Right lobe of liver (tissue), 6 donors: ENCODE measurements at places on chromosomes 3 and 15. TPM values are rescaled to one million over a fixed set of nuclear protein-coding genes. Genes with fewer than 3 reads are reported as not detected.

- no peaks in the 10 kb centered on the region for H3K4me1 ChIP-seq
- no peak overlapping the region for H3K4me3 ChIP-seq
- DNase-seq = no peak
- no peak overlapping the region for H3K27ac ChIP-seq
- H3K36me3 ChIP-seq = no peaks in the 10 kb centered on the region
Measured at GRCh38 chr15:46365572-46365971, 730.7 kb downstream of the SQOR start.

DNA sequence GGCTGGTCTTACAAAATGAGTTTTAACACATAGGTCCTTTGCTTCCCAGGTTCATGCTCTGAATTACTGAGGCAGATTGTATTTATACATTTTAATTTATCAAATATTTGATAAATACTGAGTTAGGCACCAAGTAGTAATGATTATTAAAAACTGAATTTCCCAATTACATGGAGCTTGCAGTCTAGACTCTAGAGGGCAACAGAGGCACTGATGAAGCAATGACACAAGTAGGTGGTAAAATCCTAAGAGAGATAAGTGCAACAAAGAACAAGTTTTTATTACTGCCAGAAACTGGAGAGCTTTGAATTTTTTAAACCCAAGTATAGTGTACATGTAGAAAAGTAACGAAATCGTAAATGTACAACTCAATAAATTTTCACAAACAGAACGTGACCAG, 406.2 kb upstream of the RARB start:
- H3K4me1 ChIP-seq = no peaks in the 10 kb centered on the region
- H3K27ac ChIP-seq = no peak overlapping the region
- no peak overlapping the region for H3K4me3 ChIP-seq
- H3K27me3 ChIP-seq = no peaks in the 10 kb centered on the region
- no peaks in the 10 kb centered on the region for H3K36me3 ChIP-seq
- DNase-seq = no peak

TRPM1 gene
- not detected for total RNA-seq

DNA sequence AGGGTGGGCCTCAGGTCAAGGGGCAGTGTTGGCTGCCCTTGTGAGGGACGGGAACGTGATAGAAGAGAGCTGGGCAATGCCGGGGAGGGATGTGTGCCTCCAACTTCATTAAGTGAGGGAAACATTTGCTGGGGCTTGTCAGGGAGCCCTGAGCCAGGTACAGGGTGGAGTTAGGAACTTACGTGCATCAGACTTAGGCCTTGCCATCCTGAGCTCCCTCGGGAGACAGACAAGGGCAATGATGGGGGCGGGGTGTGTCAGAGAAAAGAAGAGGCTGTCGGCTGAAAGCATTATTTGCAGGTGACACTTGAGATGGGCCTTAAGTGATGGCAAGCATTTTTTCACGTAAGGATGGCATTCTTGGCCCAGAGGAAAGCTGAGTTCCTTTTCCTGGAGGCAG, 1.6 kb downstream of the FAM131A start:
- H3K4me1 ChIP-seq = no peaks in the 10 kb centered on the region
- no peak for DNase-seq
- H3K36me3 ChIP-seq = peaks cover 4% of the 10 kb centered on the region

- H3K4me3 ChIP-seq = no peak overlapping the region
- H3K4me1 ChIP-seq = no peaks in the 10 kb centered on the region
Measured at GRCh38 chr3:48233542-48233941, 7.4 kb upstream of the ZNF589 start.

DNA sequence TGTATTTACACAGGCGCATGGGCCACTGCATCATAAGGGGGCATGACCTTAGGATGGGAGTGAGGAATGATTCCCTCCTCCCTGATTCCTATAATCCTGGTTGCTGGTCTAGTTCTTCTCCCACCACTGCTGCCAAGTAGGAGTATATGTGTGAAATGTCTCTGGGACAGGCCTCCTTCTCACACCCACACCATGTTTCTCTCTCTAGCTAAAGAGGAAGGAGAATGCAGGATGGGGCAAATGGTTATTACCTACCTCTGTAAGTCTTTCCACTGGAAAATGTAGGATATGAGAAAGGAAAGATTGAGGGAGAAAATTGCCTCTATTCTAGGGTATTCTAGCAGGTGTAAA, 159.2 kb downstream of the THSD4 start:
- no peaks in the 10 kb centered on the region for H3K36me3 ChIP-seq
- H3K27me3 ChIP-seq = no peaks in the 10 kb centered on the region
- no peak for DNase-seq

ITIH4 gene
- total RNA-seq = 3,825 TPM

DNA sequence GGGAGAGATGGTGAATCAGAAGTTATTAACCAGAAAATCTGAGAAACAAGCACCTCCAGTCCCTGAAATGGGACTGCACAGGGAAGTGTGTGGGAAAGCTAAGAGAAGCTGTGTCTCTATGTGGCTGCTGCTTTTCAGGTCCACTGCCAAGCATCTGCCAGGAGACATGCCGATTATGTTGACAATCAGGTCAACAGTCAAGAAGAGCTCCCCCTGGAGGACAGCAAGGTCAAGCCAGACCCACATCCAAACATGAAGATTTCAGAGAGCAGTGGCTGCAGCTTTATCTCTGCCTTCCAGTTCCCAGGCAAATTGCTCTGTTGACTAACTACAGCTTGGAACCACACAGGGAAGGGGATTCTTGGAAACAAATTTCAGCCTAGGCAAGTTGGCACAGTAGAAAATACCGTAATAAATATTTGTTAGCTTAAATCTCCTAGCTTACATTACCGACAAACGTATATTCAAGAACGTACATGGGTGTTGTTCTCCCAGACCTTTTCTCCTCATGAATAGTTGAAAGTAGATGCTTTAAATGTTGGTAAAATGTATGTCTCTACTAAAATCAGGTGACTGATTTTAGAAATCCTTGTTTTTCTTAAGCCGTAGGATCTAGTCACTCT, 394.5 kb upstream of the RARB start:
- no peak overlapping the region for H3K27ac ChIP-seq
- H3K27me3 ChIP-seq = no peaks in the 10 kb centered on the region
- no peak overlapping the region for H3K4me3 ChIP-seq
- no peaks in the 10 kb centered on the region for H3K36me3 ChIP-seq
- H3K4me1 ChIP-seq = no peaks in the 10 kb centered on the region

- H3K4me3 ChIP-seq = no peak overlapping the region
- H3K36me3 ChIP-seq = no peaks in the 10 kb centered on the region
- H3K4me1 ChIP-seq = no peaks in the 10 kb centered on the region
- no peak overlapping the region for H3K27ac ChIP-seq
- no peaks in the 10 kb centered on the region for H3K27me3 ChIP-seq
Measured at GRCh38 chr3:66200786-66201185, 20.0 kb upstream of the SLC25A26 start.

DNA sequence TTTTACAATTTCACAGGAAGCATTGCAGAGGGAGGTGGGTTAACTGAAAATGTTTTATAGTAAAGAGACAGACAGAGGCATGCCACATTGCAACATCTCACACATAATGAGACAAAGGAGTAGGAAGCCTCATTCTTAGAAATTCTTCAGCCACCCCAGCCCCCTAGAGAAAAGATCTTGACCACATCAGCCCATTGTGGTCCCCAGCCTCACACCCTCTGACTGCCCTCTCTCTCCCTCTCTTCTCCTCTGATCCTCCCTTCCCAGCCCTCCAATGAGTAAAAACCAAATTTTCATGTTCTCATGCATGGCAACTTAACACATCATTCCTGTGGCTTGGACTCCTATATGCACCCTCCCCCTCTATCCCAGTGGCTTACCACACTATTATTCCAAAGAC, 174.1 kb downstream of the UACA start:
- no peak for DNase-seq
- no peaks in the 10 kb centered on the region for H3K36me3 ChIP-seq
- no peak overlapping the region for H3K4me3 ChIP-seq
- H3K27ac ChIP-seq = no peak overlapping the region
- H3K4me1 ChIP-seq = no peaks in the 10 kb centered on the region

DLEC1 gene
- not detected for total RNA-seq

NRG4 gene
- 2.3 TPM for total RNA-seq

DNA sequence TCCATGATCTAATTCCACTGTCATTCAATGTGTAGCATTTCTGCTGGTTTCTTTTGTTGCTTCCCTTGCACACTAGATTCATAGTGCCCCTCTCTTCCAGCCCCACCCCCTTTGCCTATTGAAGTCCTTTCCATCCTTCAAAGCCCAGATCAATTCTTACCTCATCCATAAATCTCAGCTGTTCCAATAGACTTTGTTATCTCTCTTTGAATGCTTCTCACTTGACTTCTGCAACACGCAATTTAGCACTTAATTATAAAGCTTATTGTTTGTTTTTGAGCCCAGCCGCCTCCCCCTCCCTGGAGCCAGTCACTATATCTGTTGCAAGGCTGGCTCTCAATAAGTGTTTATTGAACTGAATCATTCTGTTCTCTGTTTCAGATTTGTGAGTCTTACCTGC, 174.6 kb upstream of the TBL1XR1 start:
- H3K27me3 ChIP-seq = no peaks in the 10 kb centered on the region
- no peaks in the 10 kb centered on the region for H3K4me1 ChIP-seq
- no peak overlapping the region for H3K27ac ChIP-seq
- H3K36me3 ChIP-seq = no peaks in the 10 kb centered on the region

SERINC4 gene
- total RNA-seq = not detected

DNA sequence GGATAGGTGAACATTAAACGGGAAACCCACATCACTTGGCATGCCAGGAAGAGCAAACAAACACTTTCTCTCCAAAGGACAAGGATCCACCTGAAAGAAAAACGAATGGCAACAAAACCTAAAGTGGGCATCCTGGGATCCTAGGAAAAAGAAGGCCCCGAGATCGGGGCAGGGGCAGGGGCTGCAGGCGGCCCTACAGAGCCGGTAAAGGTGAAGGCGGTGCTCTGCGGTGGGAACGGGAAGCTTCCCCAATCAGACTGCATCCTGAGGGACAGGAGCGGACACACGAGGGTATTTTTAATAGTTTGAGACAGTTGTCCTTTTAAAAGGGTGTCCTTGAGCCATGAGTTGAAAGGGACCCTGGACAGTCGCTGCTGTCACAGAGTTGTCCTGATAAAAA, 24.9 kb upstream of the GABRA5 start:
- no peaks in the 10 kb centered on the region for H3K36me3 ChIP-seq
- DNase-seq = no peak
- no peaks in the 10 kb centered on the region for H3K4me1 ChIP-seq
- H3K27me3 ChIP-seq = no peaks in the 10 kb centered on the region
- no peak overlapping the region for H3K27ac ChIP-seq

GRCh38 chr3:1269808-1270207, 177.0 kb downstream of the CNTN6 start:
- no peak overlapping the region for H3K4me3 ChIP-seq
- no peaks in the 10 kb centered on the region for H3K4me1 ChIP-seq
- no peaks in the 10 kb centered on the region for H3K27me3 ChIP-seq
- no peak overlapping the region for H3K27ac ChIP-seq
- DNase-seq = no peak
- H3K36me3 ChIP-seq = no peaks in the 10 kb centered on the region

GXYLT2 gene
- 0.12 TPM for total RNA-seq

- no peak overlapping the region for H3K4me3 ChIP-seq
- no peaks in the 10 kb centered on the region for H3K36me3 ChIP-seq
- H3K27ac ChIP-seq = no peak overlapping the region
Measured at GRCh38 chr3:190690246-190690645, 172.2 kb downstream of the GMNC start.

SRGAP3 gene
- 3.6 TPM for total RNA-seq

GRCh38 chr15:68208636-68209240, 3.6 kb upstream of the CALML4 start:
- no peak overlapping the region for H3K27ac ChIP-seq
- H3K36me3 ChIP-seq = no peaks in the 10 kb centered on the region
- no peaks in the 10 kb centered on the region for H3K27me3 ChIP-seq
- peaks cover 12% of the 10 kb centered on the region for H3K4me1 ChIP-seq

ITGA11 gene
- 0.97 TPM for total RNA-seq

- DNase-seq = no peak
- H3K27me3 ChIP-seq = no peaks in the 10 kb centered on the region
- no peak overlapping the region for H3K27ac ChIP-seq
- no peak overlapping the region for H3K4me3 ChIP-seq
- peaks cover 46% of the 10 kb centered on the region for H3K4me1 ChIP-seq
- no peaks in the 10 kb centered on the region for H3K36me3 ChIP-seq
Measured at GRCh38 chr3:149640976-149641728, 16.7 kb downstream of the WWTR1 start.

STX19 gene
- not detected for total RNA-seq

GRCh38 chr3:59608356-59608755, 558.5 kb upstream of the CFAP20DC start:
- no peak for DNase-seq
- H3K4me1 ChIP-seq = no peaks in the 10 kb centered on the region
- H3K27me3 ChIP-seq = no peaks in the 10 kb centered on the region
- no peak overlapping the region for H3K4me3 ChIP-seq
- no peaks in the 10 kb centered on the region for H3K36me3 ChIP-seq
